ENCODE measurements at places on chromosomes 11 and 22. TPM values are rescaled to one million over a fixed set of nuclear protein-coding genes. Genes with fewer than 3 reads are reported as not detected.

GGT5 gene
- total RNA-seq: 21.8 TPM

OR52H1 gene
- total RNA-seq: not detected

BARX2 gene
- 7.0 TPM for total RNA-seq

ANO1 gene
- total RNA-seq: 228 TPM

PATE2 gene
- not detected for total RNA-seq

MMP1 gene
- total RNA-seq: 99.4 TPM

MUC15 gene
- not detected for total RNA-seq

KLHL35 gene
- 1.4 TPM for total RNA-seq

Data from mucosa of gallbladder (tissue), 1 donor.